ENCODE measurements at places on chromosomes 5 and 9.
A peak's percentile ranks its signal among the peaks of the same experiment; 100 is the strongest.

GRCh38 chr9:111068771-111069170 lies 30.5 kb upstream of the LPAR1 start:
- H3K27me3 ChIP-seq, result no peaks in the 10 kb centered on the region
- no peak overlapping the region for H3K27ac ChIP-seq
- no peak for DNase-seq
- H3K4me1 ChIP-seq, result no peaks in the 10 kb centered on the region
- no peaks in the 10 kb centered on the region for H3K36me3 ChIP-seq
- no peak overlapping the region for H3K4me3 ChIP-seq

GRCh38 chr5:130706696-130707095 lies 458.4 kb downstream of the HINT1 start:
- peaks cover 13% of the 10 kb centered on the region for H3K4me1 ChIP-seq
- no peaks in the 10 kb centered on the region for H3K27me3 ChIP-seq
- H3K36me3 ChIP-seq, result no peaks in the 10 kb centered on the region
- no peak for DNase-seq
- no peak overlapping the region for H3K4me3 ChIP-seq
- no peak overlapping the region for H3K27ac ChIP-seq

DNA sequence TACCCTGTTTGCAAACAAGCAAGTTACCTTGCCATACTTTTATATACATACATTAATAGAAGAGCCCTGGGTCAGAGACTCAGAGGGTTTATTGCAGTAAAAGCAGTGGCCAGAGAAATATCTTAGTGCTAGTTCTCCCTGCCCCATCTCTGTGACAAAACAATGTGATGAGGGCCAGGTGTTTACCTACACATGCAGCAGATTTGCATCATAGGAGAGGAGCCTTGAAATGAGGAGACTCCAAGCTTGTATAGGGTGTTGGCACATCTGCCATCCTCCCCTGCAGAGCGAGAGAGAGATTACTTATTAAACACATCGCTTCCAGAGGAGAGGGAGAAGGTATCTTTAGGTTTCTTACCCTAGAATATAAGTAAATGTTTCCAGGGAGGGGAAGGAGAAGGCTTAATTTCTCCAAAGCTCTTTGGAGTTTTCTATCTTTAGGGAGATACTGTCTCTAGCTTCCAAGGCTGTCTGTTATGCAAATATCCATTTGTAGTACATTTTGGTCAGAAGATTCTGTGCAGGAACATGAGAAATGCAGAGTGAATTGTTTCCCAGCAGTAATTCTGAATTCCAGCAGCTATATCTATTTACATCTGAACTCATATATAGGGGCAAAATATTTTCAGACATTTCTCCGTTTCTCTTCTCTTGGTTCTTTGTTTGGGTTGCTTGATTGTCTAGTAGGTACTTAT lies 15.7 kb downstream of the FER start:
- no peaks in the 10 kb centered on the region for H3K36me3 ChIP-seq
- DNase-seq, result no peak
- no peaks in the 10 kb centered on the region for H3K27me3 ChIP-seq
- H3K27ac ChIP-seq, result no peak overlapping the region
- no peak overlapping the region for H3K4me3 ChIP-seq
- H3K4me1 ChIP-seq, result no peaks in the 10 kb centered on the region

GRCh38 chr5:122656160-122656559 lies 118.7 kb upstream of the SNX2 start:
- peaks cover 6% of the 10 kb centered on the region for H3K4me1 ChIP-seq
- no peaks in the 10 kb centered on the region for H3K36me3 ChIP-seq
- H3K27ac ChIP-seq, result no peak overlapping the region

GRCh38 chr5:369151-369868 lies 47.8 kb downstream of the AHRR start:
- peak; percentile 25 for DNase-seq
- H3K4me1 ChIP-seq, result peaks cover 45% of the 10 kb centered on the region
- no peaks in the 10 kb centered on the region for H3K27me3 ChIP-seq

DNA sequence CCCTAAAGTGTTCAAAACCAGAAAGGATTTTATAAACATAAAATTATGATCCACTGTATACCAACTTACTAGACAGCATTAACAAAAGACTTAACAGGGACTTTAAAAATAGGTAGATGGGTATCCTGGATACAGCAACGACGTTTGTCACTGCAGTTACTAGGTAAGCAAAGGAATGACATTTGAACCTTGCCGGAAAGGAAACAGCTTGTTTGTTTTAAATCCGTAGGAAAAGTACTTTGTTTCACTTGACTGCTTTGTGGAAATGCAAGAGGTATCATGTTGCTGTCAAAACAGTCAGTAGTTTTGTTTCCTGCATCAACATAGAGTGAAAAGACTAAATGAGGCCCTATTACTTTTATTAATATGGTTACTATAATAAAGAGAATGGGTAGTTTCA lies 122.9 kb downstream of the CDC42SE2 start:
- H3K36me3 ChIP-seq, result no peaks in the 10 kb centered on the region
- no peaks in the 10 kb centered on the region for H3K27me3 ChIP-seq
- no peak overlapping the region for H3K27ac ChIP-seq
- peak; percentile 21 for DNase-seq
- H3K4me1 ChIP-seq, result no peaks in the 10 kb centered on the region

DNA sequence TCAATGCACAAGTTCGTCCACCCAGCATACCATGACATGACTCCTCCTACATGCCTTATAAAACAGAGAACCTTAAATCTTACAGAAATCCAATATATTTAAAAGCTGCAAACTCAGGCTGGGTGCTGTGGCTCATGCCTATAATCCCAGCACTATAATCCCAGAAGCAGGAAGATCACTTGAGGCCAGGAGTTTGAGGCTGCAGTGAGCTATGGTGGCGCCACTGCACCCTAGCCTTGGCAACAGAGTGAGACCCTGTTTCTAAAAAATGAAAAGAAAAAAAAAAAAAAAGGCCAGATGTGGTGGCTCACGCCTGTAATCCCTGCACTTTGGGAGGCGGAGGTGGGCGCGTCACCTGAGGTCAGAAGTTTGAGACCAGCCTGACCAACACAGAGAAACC lies 68.7 kb downstream of the MTMR12 start:
- H3K4me1 ChIP-seq, result no peaks in the 10 kb centered on the region
- H3K27me3 ChIP-seq, result no peaks in the 10 kb centered on the region
- no peak overlapping the region for H3K4me3 ChIP-seq
- H3K36me3 ChIP-seq, result peaks cover 18% of the 10 kb centered on the region

DNA sequence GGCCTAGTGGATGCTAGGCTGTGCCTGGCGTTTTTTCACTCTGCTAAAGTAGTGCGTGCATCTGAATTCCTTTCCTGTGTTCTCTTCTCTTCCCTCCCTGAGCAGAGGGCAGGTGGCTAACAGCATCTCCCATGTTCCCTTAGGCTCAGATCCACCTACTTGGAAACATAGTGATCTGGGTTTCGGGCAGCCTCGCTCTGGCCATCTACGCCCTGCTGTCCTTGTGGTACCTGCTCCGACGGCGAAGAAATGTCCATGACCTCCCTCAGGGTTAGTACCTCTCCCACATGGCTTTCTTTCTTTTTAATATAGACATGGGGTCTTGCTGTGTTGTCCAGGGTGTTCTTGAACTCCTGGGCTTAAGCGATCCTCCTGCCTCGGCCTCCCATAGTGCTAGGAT lies 9.9 kb downstream of the UCK1 start:
- H3K27me3 ChIP-seq, result no peaks in the 10 kb centered on the region
- peaks cover 33% of the 10 kb centered on the region for H3K36me3 ChIP-seq
- no peak for DNase-seq
- no peak overlapping the region for H3K27ac ChIP-seq
- H3K4me3 ChIP-seq, result no peak overlapping the region
- H3K4me1 ChIP-seq, result peaks cover 2% of the 10 kb centered on the region

- peaks cover 30% of the 10 kb centered on the region for H3K4me1 ChIP-seq
- no peak for DNase-seq
Measured at GRCh38 chr9:114367772-114368569, 19.8 kb downstream of the AKNA start.

GRCh38 chr5:66285343-66285922 lies 141.3 kb downstream of the SREK1 start:
- no peaks in the 10 kb centered on the region for H3K4me1 ChIP-seq
- H3K36me3 ChIP-seq, result no peaks in the 10 kb centered on the region
- H3K27ac ChIP-seq, result no peak overlapping the region
- no peaks in the 10 kb centered on the region for H3K27me3 ChIP-seq

DNA sequence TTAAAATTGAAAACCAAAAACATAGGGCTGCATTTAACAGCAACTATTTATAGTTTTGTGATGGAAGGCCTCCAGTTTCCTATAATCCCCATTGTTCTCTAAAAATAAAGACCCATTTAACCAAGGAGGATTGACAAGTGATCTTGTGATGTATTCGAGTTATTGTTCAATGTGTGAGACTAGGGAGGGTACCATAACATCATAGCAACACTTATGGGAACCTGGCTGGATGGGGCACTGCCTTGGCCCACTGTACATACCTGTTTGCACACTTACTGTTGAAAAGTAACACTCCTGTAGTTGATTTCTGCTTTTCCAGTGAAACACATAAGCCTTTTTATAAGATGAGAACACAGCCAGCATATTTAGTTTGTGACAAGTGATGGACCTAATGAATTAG lies 32.3 kb downstream of the MACIR start:
- no peaks in the 10 kb centered on the region for H3K36me3 ChIP-seq
- H3K4me3 ChIP-seq, result no peak overlapping the region
- no peak for DNase-seq
- no peaks in the 10 kb centered on the region for H3K4me1 ChIP-seq
- no peaks in the 10 kb centered on the region for H3K27me3 ChIP-seq

GRCh38 chr9:13358128-13358527 lies 78.6 kb upstream of the MPDZ start:
- no peaks in the 10 kb centered on the region for H3K36me3 ChIP-seq
- no peaks in the 10 kb centered on the region for H3K27me3 ChIP-seq
- H3K4me1 ChIP-seq, result peaks cover 16% of the 10 kb centered on the region
- no peak overlapping the region for H3K4me3 ChIP-seq

DNA sequence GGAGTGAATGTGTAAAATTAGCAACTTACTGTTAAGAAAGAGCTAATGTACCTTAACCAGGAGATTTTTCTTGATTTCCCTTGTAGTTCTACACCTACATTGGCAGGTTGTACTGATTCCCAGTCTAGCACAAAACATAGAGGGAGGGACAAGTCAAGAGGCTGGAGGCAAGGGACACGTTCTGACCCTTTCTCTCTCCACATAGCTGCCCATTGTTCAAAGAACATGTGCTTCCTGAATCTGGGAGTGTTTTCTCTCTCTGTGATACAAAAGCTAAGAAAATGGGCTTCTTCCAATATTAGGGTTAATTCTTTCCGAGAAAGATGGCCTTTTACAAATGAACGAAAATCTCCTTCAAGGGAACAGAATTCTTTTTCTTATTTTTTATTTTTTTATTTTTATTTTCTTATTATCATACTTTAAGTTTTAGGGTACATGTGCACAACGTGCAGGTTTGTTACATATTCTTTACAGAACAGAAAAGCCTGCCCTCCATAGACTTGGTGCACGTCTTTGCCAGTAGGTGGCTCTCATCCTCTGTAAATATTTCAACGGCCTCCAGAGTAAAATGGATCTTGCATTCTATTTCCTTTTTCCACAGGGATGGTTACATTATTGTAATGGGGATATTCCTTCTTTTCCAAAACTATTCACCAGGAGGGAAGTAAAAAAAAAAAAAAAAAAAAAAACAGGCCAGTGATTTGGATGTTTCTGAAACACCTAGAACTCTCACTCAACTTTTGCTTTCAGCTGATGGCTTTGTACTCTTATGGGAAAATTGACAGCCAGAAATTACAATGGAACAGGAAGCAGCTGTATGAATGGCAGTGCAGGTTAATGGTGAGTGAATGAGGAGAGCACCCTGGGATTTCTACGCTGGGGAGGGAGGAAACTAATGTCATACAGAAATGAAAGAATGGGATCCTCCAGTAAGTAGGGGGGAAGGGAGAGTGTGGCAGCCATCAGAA lies 13.1 kb upstream of the IFNA5 start:
- no peaks in the 10 kb centered on the region for H3K27me3 ChIP-seq
- peaks cover 5% of the 10 kb centered on the region for H3K36me3 ChIP-seq
- no peak overlapping the region for H3K27ac ChIP-seq
- peak; percentile 20 for DNase-seq

DNA sequence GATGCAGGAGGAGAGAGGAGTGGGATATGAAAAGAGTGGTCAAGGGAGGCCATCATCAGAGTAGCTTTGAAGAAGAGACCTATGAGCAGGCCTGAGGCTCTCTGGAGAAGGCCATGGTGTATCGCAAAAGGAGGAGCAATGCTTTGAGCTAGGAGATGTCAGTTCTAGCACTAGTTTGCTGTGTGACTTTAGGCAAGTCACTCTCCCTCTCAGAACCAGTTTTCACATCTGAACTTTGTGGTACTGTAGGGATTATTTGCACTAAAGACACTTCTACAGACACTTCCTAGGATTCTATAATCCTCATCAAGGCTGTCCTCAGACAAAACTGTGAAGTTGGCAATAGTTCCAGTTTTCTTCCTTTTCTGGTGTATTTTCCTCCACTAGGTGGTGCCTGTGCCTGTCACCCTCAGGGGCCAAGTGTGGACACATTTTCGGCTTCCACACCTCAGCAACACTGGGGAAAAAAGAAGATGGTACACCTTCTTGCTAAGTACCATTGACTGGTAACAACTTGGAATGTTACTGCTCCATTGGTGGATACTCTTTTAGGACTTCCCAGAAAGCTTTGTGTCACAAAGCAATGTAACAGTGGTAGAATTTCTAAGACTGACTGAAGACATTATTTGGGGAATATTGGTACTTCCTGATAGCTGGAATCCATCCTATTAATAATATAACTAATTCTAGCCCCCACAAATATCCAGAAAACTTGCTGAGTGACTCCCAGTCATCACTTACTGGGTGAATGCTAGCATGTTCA lies 9.9 kb downstream of the PAPPA start:
- H3K27ac ChIP-seq, result no peak overlapping the region
- H3K4me1 ChIP-seq, result no peaks in the 10 kb centered on the region
- no peak for DNase-seq

DNA sequence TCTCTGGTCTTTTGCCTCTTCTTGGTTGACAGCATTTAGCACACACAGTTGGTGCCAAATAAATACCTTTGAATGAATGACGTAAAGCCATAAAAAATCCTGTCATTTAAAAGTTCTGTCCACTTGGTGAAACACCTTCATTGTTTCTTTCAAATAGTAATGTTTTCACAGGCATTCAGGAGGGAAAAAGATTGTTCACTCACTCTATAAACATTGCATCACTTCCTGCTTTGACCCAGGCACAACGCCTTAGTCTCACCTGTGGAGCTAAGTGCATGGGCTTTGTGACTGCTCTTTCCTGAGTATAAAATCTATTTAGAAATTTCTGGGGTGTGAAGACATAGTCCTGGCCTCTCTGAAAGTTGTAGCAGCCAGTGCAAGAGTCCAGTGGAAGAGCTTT lies 88.9 kb upstream of the CXCL14 start:
- H3K36me3 ChIP-seq, result no peaks in the 10 kb centered on the region
- no peaks in the 10 kb centered on the region for H3K4me1 ChIP-seq
- H3K27me3 ChIP-seq, result peaks cover 12% of the 10 kb centered on the region
- no peak overlapping the region for H3K27ac ChIP-seq
- DNase-seq, result no peak

GRCh38 chr9:113720495-113720894 lies 155.6 kb upstream of the ZNF618 start:
- DNase-seq, result no peak
- H3K36me3 ChIP-seq, result no peaks in the 10 kb centered on the region
- H3K4me3 ChIP-seq, result no peak overlapping the region
- no peaks in the 10 kb centered on the region for H3K4me1 ChIP-seq

Data from astrocyte (in vitro differentiated cells and primary cell).